ENCODE measurements at places on chromosomes 1 and 21.

DNA sequence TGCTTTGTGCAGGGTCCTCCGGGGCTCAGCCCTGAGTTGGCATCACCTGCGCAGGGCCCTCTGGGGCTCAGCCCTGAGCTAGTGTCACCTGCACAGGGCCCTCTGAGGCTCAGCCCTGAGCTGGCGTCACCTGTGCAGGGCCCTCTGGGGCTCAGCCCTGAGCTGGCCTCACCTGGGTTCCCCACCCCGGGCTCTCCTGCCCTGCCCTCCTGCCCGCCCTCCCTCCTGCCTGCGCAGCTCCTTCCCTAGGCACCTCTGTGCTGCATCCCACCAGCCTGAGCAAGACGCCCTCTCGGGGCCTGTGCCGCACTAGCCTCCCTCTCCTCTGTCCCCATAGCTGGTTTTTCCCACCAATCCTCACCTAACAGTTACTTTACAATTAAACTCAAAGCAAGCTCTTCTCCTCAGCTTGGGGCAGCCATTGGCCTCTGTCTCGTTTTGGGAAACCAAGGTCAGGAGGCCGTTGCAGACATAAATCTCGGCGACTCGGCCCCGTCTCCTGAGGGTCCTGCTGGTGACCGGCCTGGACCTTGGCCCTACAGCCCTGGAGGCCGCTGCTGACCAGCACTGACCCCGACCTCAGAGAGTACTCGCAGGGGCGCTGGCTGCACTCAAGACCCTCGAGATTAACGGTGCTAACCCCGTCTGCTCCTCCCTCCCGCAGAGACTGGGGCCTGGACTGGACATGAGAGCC is 22.7 kb downstream of the COL6A1 start:
- DNase-seq, result no peak

DNA sequence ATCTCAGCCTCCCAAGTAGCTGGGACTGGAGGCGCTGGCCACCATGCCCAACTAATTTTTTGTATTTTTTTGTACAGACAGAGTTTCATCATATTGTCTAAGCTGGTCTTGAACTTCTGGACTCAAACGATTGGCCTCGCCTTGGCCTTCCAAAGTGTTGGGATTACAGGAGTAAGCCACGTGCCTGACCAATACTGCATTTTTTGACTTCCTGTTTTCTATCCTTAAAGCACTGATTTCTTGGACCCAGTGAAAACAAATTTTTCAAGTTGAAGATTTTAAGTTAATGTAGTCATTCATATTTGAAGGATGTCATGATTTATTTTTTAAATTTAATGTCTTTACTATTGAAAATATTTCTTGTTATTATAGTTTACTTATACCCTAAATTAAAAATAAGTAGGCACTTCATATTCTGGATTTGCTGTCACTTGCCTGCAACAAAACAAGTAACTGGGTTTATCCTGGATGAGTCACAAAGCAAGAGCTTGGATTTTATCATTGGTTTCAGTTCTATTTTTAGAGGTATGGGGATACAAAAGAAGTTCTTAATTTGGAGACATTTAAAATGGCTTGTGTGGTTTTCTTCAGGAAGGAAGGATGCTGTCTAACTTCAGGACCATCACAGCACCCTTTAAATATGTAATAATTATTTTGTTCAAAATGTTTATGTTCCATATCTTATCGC is 2.2 kb upstream of the VPS45 start:
- no peak for DNase-seq

- DNase-seq, result no peak
Observed at GRCh38 chr1:239483391-239483790, 97.0 kb downstream of the CHRM3 start.

GRCh38 chr1:65717815-65718454 is 74.8 kb upstream of the PDE4B start:
- DNase-seq, result no peak

GRCh38 chr1:246383791-246384190 is 123.3 kb downstream of the SMYD3 start:
- no peak for DNase-seq

DNA sequence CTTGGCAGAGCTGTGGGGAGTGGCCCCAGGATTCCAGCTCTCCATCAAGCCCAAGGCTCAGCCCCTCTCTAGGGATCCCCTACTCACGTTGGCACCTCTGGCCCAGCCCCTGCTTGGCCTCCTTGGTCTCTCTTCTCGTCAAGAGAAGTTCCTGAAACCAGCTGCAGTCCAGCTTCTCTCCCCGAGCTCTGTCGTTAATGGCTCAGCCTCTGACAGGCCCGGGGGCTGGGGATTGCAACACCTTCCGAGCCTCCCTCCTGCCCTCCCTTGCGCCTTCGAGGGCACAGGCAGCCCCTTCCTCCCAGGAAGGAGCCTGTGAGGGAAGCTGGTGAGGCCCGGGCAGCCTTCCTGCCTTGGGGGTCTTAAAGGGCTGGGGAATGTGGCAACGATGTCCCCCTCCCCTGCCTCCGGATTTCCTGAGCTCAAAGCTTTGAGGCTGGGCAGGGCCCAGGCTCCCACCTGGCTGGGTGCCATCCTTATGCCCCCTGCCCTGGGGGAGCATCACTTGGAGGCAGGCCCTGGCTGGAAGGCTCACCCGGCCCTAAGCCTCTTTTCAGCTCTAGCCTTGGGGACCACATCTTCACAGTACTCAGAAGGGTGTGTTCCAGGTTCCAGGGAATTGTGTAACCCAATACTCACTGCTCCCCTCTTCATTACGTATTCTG is at the start of gene CSF3R:
Gene CSF3R (minus strand): TSS at position 190 of the 665 bp plus-strand sequence. CDS start 3,417 bp downstream, outside the sequence.
- no peak for DNase-seq

DNA sequence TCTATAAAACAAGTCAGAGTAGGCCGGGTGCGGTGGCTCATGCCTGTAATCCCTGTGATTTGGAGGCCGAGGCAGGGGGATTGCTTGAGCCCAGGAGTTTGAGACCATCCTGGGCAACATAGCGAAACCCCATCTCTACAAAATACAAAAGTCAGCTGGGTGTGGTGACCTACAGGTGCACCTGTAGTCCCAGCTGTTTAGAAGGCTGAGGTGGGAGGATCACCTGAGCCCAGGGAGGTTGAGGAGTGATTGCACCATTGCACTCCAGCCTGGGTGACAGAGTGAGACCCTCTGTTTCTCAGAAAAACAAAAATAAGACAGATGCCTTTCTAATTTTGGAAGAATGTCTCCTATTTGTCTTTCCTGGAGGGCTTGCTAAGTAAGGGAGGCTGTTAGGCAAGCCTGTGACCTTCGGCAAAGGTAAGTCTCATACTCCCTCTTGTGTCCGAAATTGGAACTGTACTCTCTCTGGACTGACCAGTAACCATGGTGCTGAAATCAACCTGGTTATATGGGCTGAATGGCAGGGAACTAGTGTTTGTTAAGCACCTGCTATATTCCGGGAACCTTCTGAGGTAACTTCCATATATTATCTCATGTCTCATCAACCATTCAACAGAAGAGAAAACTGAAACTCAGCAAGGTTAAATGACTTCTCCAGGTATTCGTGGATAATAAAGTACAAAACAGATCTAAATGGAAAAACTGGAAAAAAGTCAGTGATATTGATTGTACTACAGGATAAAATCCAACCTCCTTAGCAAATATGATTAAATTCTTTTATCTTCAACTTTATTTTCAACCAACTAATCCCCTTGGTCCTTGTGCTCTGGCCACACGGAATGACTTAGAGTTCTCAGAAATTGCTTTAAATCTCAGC is 11.8 kb upstream of the RAB3B start:
- DNase-seq, result no peak

GRCh38 chr1:180178511-180179161 is 24.0 kb downstream of the QSOX1 start:
- no peak for DNase-seq

GRCh38 chr21:28309596-28309995 is 683.1 kb downstream of the LTN1 start:
- DNase-seq, result no peak

DNA sequence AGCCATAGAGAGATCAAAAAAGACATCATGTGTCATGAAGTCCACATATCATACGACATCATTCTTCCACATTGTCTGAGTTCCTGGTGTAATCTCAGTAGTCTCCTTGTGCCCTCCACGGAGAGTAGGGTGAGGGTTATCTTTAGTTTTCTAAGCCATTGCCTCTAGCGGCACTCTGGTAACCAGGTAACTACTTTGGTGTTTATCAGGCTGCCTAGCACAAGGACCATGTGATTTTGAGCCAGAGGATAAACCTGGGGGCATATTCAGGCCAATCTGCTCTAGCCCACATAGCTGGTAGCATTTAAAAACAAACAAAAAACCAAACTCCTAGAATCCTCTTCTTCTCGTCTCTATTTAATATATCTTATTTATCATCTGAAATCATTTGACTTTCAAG is 147.4 kb downstream of the GDAP2 start:
- no peak for DNase-seq

GRCh38 chr1:153649137-153649862 is 9.2 kb upstream of the SNAPIN start:
- no peak for DNase-seq

- DNase-seq, result no peak
Observed at GRCh38 chr1:110626889-110627288, 20.7 kb upstream of the KCNA2 start.

GRCh38 chr1:23283667-23284602 is 60.1 kb downstream of the HNRNPR start:
- DNase-seq, result no peak

DNA sequence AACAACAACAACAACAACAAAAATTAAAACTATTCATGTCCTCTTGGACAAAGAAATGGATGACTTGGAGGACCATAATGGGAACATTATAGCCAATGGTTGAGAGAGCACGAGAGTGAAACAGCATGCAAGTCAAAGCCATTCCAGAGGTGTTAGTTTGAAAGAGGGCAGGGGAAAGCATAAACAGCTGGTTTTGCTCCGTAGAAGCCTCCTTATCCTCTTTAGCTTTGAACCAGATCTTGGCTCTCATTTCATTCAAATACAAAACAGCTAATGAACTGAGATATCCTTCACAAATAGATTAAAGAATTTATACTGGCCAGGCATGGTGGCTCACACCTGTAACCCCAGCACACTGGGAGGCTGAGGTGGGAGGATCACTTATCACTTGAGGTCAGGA is 8.7 kb upstream of the SMG7 start:
- DNase-seq, result no peak

- DNase-seq, result no peak
Observed at GRCh38 chr1:7769673-7770412, 1.3 kb upstream of the VAMP3 start.

GRCh38 chr1:24928689-24929397 is 1.2 kb downstream of the RUNX3 start:
- no peak for DNase-seq

GRCh38 chr1:109186733-109187086 is 27.0 kb upstream of the SARS1 start:
- no peak for DNase-seq

- no peak for DNase-seq
Observed at GRCh38 chr1:67874501-67875111, 41.3 kb upstream of the GNG12 start.

GRCh38 chr1:204222764-204223055 is 8.9 kb upstream of the GOLT1A start:
- DNase-seq, result no peak

GRCh38 chr1:99180915-99181314 is 83.4 kb upstream of the PLPPR4 start:
- DNase-seq, result no peak

DNA sequence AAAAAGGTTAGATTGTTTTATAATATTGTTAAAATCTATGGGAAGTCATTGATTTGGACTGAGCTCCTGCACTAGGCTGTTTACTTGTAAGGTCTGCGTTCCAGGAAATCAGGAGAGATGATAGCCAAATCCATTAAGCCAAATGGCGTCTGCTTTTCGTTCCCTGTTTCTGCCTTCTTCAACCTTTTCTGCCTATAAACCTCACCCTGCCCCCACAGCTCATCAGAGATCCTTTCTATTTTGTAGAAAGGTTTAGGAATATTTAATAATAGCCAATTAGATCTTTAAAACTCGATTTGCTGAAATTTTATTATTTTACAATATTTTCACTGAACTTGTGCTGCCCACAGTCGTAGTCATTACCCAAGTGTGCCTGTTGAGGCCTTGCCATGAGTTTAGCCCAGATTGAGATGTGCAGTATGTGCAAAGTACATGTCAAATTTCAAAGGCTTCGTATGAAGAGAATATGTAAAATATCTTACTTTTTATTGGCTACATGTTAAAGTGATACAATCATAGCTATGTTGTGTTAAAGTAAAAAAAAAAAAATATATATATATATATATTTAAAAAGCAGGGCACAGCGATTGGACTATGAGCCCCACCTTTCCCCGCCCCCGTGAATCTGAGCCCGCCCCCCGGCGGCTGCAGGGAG is 444 bp upstream of the IARS2 start:
- no peak for DNase-seq

- DNase-seq, result no peak
Observed at GRCh38 chr1:94621802-94622201, 80.2 kb upstream of the F3 start.

- no peak for DNase-seq
Observed at GRCh38 chr1:228900886-228901392, 165.7 kb downstream of the RHOU start.

GRCh38 chr21:43354026-43354420 is 72.9 kb downstream of the SIK1 start:
- no peak for DNase-seq

DNA sequence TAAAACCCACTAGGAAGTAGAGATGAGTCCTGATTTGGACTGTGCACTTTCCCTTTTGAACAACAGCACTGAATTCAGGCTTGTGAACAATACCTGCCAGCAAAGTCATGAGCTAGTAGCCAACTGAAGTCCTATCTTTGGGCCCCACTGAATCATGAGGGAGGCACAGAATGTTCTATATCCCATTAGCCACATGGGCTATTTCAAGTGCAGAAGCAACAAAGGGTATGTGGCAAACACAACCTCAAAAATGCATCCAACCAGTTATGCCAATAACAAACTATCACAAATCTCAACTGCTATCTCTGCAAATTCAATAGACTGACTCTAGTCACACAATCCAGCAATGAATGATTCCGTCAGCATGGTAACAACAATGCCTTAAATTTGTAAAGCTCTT is 276.0 kb downstream of the MRPL39 start:
- DNase-seq, result no peak

DNA sequence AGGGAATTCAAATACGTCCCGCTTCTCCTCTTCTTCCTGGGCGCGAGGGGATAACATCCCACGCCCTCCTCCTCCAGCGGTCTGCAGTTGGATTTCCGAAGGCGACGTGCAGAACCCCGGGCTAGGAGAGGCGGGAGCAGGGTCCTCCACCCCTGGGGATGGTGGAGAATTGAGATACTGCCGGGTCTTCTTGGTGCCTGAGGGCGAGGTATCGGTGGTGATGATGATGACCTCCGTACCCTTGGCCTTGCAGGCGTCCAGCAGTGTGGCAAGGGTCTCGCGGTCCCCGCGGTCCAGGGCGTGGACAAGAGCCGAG is 3.2 kb upstream of the LIX1L start:
- DNase-seq, result no peak

DNA sequence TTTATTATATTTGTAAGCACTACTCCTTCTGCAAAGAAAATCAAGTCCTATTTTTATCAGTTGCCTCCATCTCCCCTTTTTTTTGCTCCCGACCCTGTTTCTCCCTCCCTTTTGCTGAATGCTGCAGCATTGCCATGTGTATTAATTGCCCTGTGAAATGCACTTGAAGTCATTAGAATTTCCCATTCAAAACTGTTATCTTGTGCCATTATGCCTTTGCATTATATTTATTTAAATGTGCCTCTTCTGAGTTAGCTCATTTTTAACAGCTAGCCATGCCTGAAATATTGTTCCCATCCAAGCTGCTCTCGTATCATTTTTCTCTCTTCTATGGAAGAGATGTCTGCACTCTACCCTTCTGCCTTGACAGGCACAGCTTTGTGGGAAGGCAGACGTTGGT is 404.0 kb upstream of the PLXNA2 start:
- no peak for DNase-seq

Measured in cortex of kidney (tissue), 1 donor.